Activated T-helper 1 cell treated with Interleukin-2 at 50 U/mL for 16 hours (primary cell): ENCODE measurements at places on chromosomes 7 and 10.

DNA sequence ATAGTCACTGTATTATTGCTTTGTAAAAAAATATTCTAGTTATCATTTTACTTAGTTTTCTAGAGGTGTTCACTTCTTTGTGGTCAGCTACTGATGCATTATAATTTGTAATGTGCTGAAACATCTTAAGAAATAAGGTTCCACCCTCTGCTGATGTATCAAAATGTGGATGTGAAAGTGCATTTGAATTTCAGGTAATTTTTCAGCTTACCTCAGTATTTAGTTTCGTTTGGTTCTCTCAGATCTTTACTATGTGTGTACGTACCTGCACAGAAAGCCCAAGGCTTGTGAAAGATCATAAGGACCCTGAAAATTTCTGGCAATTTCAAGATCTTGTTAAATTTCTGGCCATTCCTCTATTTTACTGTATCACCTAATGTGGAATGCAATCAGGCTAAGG, 542.3 kb upstream of the TPK1 start:
- no peak for DNase-seq

DNA sequence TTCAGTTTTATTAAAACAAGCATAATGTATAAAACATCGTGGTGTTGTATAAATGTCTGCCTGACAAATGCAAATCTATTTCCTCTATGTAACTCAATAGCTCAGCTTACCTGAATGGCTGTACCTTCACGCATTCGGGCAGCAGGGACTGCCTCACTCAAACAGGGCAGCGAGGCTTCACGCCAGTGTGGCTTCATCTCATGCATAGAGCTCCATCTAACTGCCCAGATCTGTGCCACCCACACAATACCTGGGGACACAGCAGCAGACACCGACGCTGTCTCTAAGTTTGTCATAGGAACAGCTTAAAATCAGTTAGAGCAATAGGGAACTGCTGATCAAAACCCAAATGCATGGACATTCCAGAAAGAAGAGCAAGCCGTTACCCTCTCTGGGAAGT, 182.8 kb upstream of the ANKRD30A start:
- no peak for DNase-seq

DNA sequence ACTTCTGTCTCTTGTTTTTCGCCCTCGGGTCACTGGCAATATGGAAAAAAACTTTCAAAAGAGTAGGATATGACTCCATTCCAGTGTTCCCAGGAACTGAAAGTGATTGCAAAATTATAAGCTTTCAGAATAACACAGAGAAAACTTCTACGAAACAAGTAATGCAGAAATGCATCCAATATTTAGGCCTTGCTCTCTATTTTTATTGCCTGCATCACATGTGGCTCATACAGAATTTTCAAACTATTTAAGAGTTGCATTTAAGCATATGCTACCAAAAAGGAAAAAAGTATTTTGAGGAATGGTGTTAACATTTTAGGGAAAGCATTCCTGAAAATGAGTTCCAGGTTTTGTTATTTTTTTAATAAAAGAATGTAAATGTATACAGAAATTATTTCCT, 228.0 kb downstream of the CACNB2 start:
- DNase-seq = no peak

- no peak for DNase-seq
These were observed 45.6 kb downstream of the PDSS1 start for GRCh38 chr10:26743091-26743490.

- DNase-seq = no peak
These were observed 76.1 kb upstream of the LRGUK start for GRCh38 chr7:134051020-134051419.
